ENCODE measurements at places on chromosomes 6 and 20. TPM values are rescaled to one million over a fixed set of nuclear protein-coding genes. Genes with fewer than 3 reads are reported as not detected.
A peak's percentile ranks its signal among the peaks of the same experiment; 100 is the strongest.

DNA sequence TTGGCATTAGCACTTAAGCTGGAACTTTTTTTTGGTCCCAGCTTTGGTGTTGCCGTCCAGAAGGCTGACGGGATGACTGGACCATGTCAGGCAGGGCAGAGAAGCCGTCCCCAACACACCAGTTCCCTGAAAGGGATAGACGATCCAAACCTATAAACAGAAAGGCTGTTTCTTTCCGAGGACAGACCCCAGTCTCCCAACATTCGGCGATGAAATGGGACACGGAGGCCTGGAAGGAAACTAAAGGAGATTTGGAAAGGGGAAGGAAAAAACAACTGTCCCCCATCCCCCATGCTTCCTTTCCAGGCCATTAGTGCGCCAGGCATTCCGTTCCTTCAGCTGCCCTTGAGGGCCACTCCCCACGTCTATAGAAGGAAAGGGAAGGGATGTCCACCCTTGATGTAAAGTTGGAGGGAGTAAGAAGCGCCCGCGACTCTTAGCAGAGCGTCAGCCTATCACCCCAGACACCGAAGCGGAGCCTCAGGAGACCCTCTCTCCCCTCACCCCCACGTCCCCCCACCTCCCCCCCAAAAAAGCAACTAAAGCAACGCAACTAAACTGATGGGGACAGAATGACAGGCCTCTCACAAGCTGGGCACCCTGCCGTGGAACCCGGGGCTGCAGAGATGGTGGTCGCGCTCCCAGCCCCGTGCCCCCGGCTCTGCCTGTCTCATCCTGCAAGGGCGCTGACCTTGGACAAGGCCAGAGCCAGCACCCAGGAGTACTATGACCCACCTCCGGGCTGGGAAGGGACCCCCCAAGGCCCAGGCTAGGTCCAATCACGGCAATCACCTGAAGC, 638 bp downstream of the BLCAP start:
- peak; percentile 32 for DNase-seq

EPHA7 gene
- 10.7 TPM for total RNA-seq

- no peak for DNase-seq
These were observed 543.5 kb downstream of the MMUT start for GRCh38 chr6:48919555-48919954.

OR2H2 gene
- not detected for total RNA-seq

PSMF1 gene
- total RNA-seq: 130 TPM

GRCh38 chr6:146679386-146679785, 80.6 kb downstream of the ADGB start:
- no peak for DNase-seq

TDRD6 gene
- total RNA-seq: not detected

RNF39 gene
- total RNA-seq: not detected

DNA sequence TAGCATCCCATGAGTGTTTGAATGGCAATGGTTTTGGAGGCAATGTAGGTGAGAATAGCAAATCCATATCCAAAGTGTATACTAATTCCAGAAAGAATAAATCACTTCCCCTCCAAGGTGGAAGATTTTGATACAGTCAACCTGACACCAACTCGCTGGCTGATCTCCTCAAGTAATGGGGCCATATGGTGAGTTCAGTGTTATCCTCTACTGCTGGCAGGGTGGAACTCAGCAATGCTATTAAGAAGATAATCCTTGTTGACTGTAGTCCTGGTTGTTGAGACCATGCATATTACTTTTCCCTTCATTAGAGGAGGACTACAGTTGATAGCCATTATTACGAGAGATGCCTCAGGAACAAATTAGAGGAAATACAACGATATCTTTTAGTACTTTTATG, 17.8 kb upstream of the HLA-DQB1 start:
- DNase-seq: no peak

TRIM40 gene
- total RNA-seq: not detected

DNA sequence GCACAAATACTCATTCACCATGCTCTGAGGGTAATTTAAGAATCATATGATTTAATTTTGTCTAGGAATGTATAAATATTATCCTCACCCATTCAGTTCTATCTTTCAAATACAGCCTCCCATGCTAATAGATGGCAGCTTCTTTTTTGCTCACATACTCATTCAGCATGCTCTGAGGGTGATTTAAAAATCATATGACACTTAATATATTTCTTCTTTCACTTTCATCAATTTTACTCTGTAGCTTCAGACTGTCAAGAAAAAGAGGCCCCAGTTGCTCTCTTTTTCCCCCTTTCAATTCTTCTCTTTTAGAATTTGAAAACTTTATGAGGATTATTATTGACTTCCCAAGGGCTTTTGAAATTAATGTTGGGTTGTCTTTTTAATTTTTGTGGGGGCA, 161.7 kb upstream of the LAMP5 start:
- no peak for DNase-seq

- no peak for DNase-seq
These were observed 316.6 kb downstream of the CDKAL1 start for GRCh38 chr6:20850686-20851416.

- DNase-seq: no peak
These were observed 112.9 kb downstream of the DLL1 start for GRCh38 chr6:170177772-170178560.

DNA sequence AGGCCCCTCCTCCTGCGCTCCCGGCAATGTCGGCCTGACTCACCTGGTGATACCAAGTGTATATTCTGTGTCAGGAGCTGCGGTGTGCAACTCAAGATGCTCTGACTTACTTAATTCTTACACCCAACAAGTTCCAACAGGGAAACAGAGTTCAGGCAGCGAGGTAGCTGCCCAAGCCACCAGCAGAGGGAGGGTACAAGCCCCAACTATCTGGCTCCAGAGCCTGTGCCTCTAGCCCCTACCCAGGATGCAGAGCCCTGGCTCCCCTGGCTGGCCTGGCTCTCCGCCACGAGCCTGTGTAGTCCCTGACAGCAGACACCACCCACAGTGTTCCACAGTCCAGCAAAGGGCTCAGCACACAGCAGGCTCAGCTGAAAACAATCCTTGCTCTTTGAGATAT, 34.9 kb downstream of the C20orf203 start:
- peak; percentile 17 for DNase-seq

DNA sequence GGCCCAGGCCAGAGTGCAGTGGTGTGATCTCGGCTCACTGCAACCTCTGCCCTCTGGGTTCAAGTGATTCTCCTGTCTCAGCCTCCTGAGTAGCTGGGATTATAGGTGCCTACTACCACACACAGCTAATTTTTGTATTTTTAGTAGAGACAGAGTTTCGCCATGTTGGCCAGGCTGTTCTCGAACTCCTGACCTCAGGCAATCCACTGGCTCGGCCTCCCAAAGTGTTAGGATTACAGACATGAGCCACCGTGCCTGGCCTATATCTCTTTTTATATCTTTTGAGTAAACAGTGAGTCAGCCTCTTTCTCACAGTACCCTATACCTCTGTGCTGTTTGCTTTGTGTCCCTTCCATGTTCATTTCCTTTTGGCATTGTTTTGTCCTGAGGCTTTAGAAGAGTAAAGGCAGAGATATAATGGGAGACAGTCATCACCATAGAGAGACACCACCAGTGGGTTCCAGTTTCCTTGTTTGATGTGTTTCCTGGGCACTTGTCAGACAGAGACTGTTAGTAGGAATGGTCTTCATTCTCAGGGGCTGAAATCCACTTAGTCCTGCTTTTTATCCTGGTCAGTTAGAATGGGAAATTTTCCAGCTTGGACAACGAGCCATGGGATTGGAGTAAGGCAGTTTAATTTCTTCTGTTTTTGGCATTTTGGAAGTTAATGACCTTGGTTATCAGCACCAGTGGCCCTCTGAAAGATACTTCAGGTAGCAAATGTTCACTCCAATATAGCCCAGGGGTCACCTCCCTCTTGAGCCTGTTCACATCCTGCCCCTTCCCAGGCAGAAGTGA, 32.2 kb upstream of the ASXL1 start:
- no peak for DNase-seq

DNA sequence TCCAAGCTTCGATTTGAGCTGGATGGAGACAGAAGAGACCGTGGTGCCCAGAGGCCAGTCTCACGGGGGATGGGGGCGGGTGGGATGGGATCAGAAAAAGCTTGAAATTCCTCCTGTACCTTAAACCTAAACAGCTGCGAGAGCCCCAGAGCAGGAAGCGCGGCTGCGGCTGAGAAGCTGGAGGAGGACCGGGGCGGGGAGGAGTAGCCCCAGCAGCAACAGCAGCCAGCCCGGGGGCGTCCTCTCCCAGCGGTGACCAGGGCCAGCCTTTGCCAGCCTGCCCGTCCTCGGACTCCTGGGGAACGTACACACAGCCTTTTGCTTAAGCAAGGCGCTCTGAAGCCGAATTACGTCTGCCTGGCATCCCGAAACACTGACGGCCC, 17.4 kb upstream of the PRDM13 start:
- no peak for DNase-seq

- peak; percentile 74 for DNase-seq
These were observed 268.0 kb downstream of the TFAP2A start for GRCh38 chr6:10146715-10147451.

- no peak for DNase-seq
These were observed 107.3 kb downstream of the TFAP2C start for GRCh38 chr20:56736285-56736857.

RNF5 gene
- 62.9 TPM for total RNA-seq

DNA sequence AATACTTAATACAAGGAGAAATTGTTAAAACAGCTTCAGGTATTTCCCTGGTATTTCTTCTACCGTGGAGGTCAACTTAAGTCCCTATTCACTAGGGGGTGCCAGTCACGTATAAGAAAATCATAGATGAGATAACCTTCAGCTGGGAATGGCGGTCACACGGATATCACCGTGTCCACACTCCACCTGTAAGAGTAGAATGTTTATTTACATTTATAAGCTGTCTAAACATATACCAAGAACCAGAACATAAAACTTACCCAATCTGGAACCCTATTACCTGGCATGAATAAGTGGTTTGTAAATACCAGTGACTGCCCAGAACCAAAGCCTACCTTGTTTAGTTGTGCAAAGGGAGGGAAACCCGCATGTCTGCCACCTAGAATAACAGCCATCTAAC, 1.9 kb upstream of the ELOVL4 start:
- DNase-seq: peak; percentile 77

- no peak for DNase-seq
These were observed 18.8 kb downstream of the ARHGAP40 start for GRCh38 chr20:38620441-38620840.

GRCh38 chr6:37319156-37319555, 34.6 kb upstream of the RNF8 start:
- DNase-seq: no peak

DNA sequence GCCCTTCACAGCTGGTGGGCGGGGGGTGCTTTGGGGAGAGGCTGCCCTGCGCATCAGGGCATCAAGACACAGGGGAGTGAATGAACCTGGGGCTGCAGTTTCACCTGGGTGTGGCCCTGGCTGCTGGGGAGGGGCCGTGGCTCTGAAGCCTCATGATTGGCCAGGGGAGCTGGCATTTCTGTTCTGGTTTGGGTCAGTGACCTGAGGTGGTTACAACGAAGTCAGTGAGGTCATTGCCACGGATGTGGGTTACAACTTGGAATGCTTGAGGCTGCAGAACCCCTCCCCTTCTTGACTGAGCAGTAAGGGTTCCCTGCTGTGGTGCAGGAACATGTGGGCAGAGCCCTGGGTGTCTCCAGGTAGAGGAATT, 3.0 kb downstream of the TCEA2 start:
- no peak for DNase-seq

Data from A673 (cell line).